ENCODE measurements at places on chromosomes 6 and 20. TPM values are rescaled to one million over a fixed set of nuclear protein-coding genes. Genes with fewer than 3 reads are reported as not detected.

DNA sequence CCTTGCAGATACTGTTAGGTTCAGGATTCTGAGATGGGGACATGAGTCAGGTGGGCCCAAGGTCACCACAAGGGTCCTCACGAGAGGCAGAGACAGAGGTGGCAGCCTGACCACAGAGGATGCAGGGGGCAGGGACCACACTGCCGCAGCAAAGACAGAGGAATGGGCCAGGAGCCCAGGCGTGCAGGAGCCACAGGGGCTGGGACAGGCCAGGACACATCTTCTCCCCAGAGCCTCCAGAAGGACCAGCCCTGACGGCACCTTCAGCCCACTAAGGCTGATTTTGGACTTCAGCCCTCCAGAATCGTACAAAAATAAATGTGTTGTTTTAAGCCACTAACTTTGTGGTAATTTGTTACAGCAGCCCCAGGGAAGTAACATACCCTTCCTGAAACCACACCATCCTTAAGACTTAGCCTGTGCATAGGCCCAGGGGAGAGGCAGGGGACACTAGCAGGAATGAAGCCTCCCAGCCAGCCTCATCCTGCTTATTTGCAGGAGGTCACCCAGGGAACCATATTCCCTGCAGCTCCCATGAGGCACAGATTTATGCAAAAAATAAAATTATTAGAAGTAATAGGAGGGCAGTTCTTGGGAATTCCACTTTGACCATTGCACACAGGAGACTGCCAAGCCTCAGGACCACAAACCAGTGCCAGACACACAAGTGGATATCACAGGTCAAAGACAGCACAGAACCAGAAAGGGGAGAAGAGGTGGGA lies 119.3 kb upstream of the CST7 start:
- no peak for DNase-seq

DNA sequence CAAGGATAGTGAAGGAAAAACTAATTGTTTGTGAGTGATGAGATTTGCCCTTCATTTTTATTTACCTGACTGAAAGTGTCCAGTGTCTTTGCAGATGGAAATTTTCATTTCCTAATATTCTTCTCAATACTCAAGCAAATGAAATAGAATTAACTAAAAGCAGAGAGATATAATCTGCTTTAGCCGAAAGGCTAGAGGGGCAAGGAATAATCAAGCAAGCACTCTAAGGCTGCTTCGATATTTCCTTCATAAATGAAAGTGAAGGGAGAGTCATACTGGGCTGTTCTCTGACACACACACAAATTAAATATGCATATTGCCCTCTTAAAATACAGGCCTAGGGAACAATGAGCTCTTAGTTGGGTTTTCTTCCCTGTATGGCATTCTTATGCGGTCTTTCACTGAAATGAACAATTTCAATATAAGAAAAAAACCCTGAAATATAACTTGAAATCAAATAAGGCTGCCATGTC lies 47.5 kb upstream of the POPDC3 start:
- DNase-seq: no peak

DNA sequence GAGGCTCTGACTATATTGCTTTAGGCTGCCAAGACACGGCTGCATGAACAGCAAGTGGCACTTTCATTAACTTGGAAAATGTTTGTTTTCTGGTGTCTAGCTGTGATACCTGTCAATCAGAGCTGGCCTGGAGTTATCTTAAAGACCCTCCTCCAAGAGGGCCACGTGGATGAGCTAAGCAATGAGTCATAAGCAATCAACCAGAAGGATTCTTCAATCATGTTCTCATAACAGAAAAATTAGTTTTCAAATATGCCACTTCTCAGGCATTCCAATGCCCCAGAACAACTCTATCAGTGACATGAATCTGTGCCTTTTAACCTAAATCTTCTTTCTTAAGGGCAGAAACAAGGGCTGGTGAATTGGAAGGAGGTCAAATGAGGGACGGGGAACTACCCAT lies 283.0 kb downstream of the HTR1B start:
- DNase-seq: no peak

DNA sequence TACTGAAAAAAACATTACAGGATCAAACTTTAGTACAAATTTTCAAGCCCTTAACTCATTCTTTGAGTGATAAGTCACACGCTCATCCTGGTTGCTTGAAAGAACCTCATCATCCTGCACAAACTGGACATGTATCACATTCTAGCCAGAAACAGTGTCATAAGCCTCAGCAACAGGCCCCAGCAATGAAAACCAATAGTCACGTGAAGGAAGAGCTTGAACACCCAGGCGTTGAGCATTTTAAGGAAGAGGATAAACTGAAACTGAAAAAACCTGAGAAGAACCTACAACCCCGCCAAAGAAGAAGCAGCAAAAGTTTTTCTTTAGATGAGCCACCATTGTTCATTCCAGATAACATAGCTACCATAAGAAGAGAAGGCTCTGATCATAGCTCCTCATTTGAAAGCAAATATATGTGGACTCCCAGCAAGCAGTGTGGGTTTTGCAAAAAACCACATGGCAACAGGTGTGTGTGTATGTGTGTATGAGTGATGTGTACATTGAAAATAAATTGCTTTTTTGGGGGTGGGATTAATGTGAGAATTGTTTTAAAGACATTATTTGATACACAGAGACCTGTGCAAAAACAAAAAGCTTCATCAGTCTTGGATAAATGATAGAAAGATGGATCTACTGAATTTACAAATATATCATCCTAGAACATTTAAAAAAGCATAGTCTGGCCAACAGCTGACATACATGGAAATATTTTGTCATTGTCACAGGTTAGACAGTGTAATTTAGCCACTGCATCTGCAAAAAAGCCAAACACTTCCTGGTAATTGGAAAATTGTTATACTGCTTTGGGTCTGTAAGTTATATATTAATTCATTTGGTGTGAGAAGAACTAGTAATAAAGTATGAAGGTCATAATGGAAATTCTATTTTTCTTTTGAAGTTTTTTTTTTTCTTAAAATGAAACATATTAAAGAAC lies 50.1 kb downstream of the PHF3 start:
- no peak for DNase-seq

DNA sequence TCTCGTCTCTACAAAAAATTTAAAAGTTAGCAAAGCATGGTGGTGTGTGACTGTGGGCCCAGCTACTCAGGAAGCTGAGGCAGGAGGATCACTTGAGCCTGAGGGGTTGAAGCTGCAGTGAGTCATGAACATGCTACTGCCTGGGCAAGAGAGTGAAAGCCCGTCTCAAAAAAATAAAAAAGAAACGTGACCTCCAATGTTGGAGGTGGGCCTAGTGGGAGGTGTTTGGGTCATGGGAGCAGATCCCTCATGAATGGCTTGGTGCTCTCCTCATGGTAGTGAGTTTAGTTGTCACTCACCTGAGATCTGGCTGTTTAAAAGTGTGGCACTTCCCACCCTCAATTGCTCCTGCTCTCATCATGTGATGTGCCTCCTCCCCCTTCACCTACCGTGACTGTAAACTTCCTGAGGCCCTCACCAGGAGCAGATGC lies 24.3 kb downstream of the RBL1 start:
- DNase-seq: no peak

Gene PPARD
- 15.3 TPM for polyA plus RNA-seq

Gene LY86
- polyA plus RNA-seq: 4.6 TPM

- DNase-seq: no peak
Measured at GRCh38 chr20:16311756-16312155, 261.5 kb downstream of the KIF16B start.

Gene PLN
- polyA plus RNA-seq: 8.4 TPM

Gene EYA2
- 2.2 TPM for polyA plus RNA-seq

Gene BPIFB1
- polyA plus RNA-seq: not detected

DNA sequence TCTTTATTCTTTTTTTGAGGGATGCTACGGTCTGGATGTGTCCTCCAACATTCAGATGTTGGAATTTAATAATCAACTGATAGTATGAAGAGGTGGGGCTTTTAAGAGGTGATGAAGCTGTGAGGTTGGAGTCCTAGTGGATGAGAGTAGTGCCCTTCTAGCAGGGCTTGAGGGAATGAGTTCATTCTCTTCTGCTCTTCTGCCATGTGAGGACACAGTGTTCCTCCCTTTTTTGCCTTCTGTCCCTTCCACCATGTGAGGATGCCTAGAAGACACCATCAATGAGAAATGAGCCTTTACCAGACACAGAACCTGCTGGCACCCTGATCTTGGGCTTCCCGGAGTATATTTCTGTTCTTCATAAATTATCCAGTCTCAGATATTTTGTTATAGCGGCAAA lies 82.1 kb upstream of the MLIP start:
- DNase-seq: no peak

- no peak for DNase-seq
Measured at GRCh38 chr20:9615766-9616454, 101.5 kb downstream of the LAMP5 start.

Gene ADGRF1
- not detected for polyA plus RNA-seq

- no peak for DNase-seq
Measured at GRCh38 chr20:42678895-42679294, 510.8 kb downstream of the PTPRT start.

Gene NMBR
- polyA plus RNA-seq: not detected

DNA sequence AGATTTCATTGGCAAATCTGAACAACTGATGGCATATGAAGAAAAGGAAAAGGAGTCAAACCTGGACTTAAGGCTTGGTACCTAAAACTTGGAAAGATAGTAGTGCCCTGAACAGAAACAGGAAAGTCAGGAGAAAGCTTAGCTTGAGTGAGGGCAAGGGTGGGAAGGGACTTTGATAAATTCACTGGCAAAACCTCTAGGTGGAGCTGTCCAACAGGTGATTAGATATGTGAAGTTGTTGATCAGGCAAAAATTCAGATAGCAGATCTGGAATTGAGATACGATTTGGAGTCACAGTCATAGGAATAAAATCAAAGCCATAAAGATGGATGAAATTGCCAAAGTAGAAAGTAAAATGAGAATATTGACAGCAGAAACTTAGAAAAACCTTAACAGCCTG lies 16.1 kb upstream of the ZNF292 start:
- peak; percentile 43 for DNase-seq

Gene TPX2
- 0.57 TPM for polyA plus RNA-seq

- DNase-seq: no peak
Measured at GRCh38 chr20:4465855-4466545, 255.7 kb upstream of the PRND start.

- no peak for DNase-seq
Measured at GRCh38 chr20:18255526-18255925, 32.8 kb upstream of the ZNF133 start.

Gene DHX35
- polyA plus RNA-seq: 7.5 TPM

Gene IRF4
- polyA plus RNA-seq: 0.48 TPM

DNA sequence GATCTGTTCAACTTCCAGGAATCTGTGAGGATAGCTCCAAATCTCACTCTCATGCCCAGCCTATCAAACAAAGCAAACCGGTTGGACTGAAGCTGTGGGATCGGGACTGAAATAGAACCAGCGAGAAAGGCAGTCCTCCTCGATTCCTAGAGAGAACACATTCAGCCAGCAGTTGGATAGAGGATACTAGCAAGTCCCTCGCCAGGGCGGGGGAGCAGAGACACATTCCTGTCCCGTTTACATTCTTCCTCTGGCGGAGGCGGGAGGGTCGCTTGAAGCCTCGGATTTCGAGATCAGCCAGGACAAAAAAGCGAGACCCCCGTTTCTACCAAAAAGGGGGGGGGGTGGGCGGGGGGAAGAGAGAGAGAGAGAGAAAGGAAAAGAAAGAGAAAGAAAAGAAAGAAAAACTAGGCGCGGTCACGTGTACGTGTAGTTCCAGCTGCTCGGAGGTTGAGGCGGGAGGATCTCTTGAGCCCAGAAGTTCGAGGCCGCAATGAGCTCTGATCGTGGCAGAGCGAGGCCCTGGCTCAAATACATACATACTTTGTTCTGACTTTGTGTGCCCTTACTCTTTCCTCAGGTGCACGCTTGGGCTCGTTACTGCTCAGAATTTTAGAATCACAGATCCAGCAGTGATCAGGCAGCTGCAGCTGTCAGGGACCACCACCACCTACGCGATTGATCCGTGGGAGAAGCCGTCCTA lies 19.5 kb downstream of the ZNF311 start:
- DNase-seq: peak; percentile 79

DNA sequence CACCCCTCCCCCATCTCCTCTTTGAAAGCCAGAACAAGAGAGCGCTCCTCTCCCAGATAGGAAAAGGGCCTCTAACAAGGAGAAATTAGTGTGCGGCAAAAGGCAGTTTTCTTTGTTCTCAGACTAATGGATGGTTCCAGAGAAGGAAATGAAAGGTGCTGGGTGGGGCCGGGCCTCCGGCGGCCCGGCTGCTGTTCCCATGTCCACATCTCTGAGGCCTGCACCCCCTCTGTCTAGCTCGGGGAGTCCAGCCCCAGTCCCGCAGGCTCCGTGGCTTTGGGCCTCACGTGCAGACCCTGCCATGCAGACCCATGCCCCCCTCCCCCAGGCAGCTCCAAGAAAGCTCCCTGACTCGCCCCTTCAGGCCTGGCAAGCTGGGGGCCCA lies 35.8 kb upstream of the MRGBP start:
- DNase-seq: no peak

DNA sequence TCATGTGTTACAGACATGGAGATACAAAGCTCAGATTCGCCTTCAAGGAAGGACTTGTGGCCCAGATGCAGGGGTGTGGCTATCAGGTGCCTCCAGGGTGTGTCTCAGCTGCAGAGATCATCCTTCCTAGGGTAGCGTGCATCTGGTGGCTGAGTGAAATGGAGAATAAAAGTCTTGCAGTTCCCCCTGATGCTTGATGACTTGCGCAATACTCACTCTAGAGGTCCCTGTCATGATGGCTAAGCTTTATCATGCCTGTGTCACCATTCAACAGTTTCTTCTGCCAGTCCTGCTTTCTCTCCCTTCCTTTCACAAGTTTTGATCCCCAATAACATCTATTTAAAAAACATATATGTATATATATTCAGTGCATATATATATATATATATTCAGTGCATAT lies 228.1 kb downstream of the PAX1 start:
- no peak for DNase-seq

Gene ZC3H12D
- polyA plus RNA-seq: 2.5 TPM

Gene SSTR4
- not detected for polyA plus RNA-seq

- peak; percentile 52 for DNase-seq
Measured at GRCh38 chr6:29723666-29724588, 693 bp downstream of the HLA-F start.

GRCh38 chr20:36778831-36779655 lies 5.5 kb upstream of the DSN1 start:
- no peak for DNase-seq

Gene BTNL2
- polyA plus RNA-seq: not detected

All from adrenal gland (tissue), 19 donors.